ENCODE measurements at places on chromosomes 12 and 14.

- no peak for DNase-seq
Measured at GRCh38 chr14:30034152-30034551, 106.5 kb upstream of the PRKD1 start.

GRCh38 chr14:98207415-98207814 lies 1064.6 kb downstream of the BCL11B start:
- no peak for DNase-seq

DNA sequence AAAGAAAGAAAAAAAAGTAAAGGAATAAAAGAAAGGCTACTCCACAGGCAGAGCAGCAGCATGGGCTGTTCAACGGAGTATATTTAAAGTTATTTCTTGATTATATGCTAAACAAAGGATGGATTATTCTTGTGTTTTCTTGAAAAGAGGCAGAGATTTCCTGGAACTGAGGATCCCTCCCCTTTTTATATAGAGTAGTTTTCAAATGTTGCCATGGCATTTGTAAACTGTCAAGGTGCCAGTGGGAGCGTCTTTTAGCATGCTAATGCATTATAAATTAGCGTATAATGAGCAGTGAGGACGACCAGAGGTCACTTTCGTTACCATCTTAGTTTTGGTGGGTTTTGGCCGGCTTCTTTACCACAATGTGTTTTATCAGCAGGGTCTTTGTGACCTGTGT lies 383.0 kb downstream of the PCNX1 start:
- no peak for DNase-seq

GRCh38 chr14:51607711-51608110 lies 44.0 kb upstream of the FRMD6 start:
- DNase-seq = no peak

DNA sequence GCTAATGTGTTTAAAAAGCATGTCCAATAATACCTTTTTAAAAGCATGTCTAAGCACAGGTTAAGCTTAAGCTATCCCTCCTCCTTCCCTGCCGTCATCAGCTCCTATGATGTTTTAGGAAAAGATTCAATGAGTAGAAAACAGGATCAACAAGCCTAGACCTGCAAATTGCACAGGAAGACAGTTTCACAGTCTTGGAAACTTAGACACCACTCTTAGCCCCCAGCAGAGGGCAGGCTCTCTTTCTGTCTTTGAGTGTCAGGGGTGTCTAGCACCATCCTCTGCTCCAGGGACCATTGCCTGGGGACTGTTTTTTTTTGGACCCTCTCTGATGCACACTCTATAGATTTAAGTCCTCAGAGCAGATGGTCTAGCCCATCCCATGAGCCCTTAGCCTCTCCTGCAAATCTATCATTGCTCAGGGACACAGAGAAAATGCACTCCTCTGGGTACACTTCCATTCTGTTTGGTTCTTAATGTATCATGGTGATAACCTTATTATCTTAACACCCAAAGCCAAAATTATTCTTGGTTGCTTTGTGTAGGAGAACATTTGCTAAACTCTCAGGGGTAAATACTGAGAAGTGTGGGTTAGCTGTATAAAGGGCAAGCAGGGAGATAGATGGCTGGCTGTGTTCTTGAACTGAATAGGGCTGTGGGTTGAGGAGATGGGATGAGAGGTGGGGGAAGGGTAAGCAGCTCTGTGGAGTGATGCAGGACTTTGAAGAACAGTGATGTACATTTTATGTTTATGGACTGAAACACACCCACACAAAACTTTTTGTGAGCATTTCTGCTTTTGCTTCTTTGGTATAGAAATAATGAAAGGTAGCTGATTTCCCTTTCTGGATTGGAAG lies 259.9 kb upstream of the DDHD1 start:
- no peak for DNase-seq

GRCh38 chr12:90801776-90802175 lies 153.2 kb downstream of the CCER1 start:
- no peak for DNase-seq

- no peak for DNase-seq
Measured at GRCh38 chr12:9667403-9668160, 1.9 kb upstream of the CLEC2D start.

- DNase-seq = no peak
Measured at GRCh38 chr12:27572486-27573255, 48.7 kb downstream of the PPFIBP1 start.

DNA sequence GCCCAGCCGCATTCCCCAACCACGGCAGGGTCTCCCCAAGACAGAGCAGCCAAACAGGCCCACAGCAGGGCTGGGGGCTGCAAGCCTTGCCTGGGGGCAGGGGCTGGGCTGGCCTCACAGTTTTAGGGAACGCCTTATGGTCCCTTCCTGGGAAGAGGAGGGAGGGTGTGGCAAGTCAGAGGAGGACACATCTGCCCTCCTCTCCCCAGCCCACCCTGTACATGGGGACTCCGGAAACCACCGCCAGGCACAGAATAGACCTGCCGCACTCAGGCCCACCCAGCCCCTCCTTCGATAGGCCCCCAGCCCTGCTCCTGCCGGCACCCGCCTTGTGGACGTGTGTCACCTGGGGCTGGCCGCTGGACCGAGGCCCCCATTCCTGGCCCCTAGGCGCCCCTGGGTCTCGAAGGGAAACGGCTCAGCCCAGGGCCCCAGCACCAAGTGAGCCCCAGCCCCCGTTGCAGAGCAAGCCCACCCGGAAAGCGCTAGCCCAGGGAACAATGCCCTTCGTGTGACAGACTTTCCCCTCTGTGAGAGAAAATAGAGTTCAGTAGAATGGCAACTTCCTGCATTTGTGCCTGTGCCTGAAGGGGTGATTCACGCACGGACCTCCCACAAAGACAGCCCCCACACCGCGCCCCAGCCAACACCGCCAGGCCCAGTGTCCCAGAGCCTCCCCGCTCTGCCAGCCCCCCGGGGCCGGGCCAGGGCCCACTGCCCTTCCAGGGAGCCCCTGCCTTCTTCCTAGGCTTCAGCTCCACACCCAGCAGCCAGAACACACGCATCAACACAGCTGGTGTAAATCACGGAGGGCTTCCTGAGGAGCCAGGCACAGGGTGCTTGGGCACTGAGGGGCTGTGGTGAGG lies 12.0 kb upstream of the NUDT14 start:
- DNase-seq = no peak

- DNase-seq = no peak
Measured at GRCh38 chr12:11758510-11759493, 109.3 kb downstream of the ETV6 start.

DNA sequence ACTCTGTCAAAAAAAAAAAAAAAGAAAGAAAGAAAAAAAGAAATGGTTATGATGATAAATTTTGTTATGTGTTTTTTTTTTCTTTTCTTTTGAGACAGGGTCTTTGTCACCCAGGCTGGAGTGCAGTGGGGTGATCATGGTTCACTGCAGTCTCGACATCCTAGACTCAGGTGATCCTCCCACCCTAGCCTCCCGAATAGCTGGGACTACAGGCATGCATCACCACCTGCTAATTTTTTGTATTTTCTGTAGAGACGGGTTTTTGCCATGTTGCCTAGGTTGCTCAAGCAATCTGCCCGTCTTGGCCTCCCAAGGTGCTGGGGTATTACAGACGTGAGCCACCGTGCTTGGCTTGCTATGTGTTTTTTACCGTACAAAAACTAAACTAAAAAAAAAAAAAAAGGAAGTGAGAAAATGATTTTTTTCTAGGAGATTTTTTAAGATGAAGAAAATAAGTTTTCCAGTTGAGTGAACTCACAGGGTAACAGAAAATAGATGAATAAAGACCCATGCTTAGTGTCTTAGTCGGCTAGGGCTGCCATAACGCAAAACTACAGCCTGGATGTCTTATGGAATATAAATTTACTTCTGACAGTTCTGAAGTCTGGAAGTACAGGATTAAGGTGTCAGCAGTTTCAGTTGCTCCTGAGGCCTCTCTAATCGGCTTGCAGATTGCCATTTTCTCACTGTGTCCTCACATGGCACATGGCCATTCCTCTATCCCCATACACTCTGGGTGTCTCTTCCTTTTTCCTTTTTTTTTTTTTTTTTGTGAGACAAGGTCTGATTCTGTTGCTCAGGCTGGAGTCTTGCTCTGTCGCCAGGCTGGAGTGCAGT lies 13.2 kb upstream of the APOF start:
- no peak for DNase-seq

DNA sequence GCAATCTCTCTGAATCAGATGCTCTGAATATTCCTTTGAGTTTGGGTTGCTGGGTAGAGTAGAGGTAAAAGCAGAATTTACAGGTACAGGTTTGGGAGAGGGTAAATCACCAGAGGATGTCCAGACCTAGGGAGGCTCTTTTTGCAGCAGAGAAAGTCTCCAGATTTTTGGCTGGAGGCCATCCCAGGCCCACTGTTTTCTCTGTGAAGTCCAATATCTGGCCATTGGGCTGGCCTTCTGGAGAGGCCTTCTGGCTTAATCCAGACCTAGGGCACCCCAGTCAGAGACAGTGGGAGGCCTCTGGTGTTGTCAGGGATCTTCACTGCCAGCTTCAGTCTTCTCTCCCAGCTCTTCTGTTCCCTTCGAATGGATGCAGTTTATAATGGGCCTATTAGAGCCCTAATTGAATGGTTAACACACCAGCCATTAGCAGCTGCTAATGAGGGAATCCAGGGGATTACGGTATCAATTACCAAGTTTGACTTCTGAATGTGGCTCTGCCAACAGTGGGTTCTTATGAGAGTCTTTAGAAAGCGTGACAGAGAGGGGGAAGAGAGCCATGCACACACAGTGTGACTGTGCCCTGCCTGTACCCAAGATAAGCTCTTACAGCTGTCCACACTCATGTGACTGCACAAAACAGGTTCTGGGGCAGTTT lies 183.1 kb downstream of the EMP1 start:
- DNase-seq = no peak

GRCh38 chr12:93702707-93703315 lies 25.6 kb downstream of the CRADD start:
- no peak for DNase-seq

DNA sequence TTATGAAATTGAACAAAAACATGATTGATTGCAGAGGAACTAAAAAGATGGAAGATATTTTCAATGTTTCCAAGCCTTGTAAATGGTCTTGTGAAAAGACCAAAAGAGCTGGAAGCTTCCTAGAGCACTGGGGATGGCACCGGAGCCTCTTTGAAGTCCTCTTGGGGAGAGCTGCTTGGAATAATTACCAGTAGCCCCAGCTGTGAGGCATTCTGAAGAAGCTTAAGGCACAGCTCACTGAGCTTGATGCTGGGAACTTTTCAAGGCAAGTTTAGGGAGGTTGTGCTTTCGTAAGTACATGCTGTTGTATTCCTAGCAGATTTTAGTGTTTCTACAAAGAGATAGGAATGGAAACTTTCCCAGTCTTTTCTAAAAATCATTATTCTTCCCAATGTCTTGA lies 13.9 kb downstream of the PDZRN4 start:
- no peak for DNase-seq

GRCh38 chr14:93946104-93946503 lies 19.0 kb downstream of the FAM181A start:
- no peak for DNase-seq

DNA sequence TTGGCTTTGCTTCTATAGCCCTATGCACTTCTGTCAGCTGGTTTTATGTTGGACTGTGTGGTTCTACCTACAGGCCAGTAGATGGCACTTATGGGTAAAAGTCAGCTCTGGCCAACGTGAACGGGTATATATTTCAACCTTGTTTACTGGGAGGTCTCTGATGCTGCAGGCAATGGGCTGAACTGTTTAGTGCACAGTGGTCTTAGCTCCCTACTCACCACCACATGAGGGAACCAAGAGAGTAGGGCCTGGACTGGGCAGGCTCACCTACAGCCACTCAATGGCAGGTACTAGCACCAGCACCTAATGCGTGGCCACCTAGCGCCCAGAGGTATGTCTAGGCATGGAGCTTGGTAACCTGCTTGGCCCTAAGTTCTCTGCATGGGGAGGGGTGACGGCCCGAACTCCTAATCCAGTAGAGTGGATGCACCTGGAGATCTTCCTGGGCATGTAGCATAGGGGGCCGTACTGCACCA lies 481.8 kb downstream of the TMEM117 start:
- no peak for DNase-seq

GRCh38 chr12:109639151-109639872 lies 65.7 kb downstream of the MVK start:
- no peak for DNase-seq

- DNase-seq = no peak
Measured at GRCh38 chr12:31362115-31362758, 36.3 kb upstream of the SINHCAF start.

DNA sequence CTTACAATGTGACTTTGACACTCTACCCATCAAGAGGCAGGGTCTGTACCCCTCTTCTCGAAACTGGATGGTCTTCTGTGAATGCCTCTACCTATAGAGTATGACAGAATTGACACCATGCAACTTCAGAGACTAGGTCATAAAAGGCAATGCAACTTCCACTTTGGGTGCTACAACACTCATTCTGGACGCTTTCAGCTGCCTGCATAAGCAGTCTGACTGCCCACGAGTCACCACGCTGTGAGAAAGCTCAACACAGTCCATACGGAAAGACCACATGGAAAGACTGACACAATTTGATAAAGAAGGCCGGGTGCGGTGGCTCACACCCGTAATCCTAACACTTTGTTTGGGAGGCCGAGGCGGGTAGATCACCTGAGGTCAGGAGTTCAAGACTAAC lies 14.9 kb downstream of the SLC7A7 start:
- DNase-seq = no peak

DNA sequence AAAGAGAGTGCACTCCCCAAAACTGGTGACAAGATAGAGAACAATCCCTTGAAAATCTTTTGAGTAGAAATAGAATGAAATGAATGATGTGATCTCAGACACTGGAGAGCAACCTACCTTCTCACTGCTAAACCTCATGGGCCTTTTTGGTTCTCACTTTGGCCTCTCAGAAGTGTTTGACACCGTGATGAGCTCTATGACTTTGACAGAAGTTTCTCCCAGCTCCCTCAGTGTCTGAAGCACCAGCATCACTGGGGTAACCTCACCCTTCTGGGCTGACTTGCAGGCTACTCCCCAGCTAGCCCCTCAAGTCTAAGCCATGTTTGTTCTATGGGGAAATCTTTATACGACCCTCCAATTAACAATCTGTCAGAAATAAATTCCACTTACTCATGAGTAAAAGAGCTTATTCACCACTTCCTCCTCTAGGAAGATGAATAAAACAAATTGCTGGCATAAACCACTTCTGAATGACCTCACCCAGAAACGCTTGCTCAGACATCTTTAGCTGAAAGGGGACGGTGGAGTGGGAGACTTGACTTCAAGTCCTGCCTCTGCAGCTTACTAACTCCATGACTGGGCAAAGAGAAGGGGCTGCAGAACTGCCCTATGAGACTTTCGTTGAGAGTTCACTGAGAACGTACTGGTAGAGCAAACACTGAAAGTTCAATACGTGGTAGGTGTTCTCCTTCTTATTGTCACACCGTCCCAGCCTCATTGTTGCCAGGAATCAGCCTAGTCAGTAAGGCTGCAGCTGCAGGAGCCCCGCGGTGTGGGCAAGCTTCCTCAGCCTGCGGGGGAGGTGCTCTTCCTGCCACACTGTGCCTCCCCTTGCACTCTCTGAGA lies 46.5 kb downstream of the ST8SIA1 start:
- peak; percentile 31 for DNase-seq

DNA sequence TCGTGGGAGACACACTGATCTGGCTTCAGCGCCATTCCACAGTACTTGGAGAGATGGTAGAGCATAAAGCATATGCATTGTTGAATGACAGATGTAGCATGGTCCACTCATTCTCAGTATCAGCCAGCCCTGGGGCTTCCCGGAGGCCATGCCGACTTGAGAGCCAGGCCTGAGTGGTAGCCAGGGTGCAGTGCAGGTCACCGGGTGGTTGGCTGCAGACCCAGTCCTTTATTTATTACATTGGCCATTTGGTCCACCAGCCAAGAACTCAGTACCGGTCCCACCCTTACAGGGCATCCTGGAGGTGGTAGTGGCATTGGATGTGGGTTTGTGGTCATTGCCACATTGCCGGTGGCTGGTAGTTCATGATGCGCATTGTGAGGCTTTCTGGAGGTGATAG lies 121.6 kb upstream of the RTL1 start:
- DNase-seq = no peak

- DNase-seq = no peak
Measured at GRCh38 chr12:76208129-76208528, 123.6 kb upstream of the NAP1L1 start.

Measured in CD4-positive, alpha-beta memory T cell (primary cell).